Ovary (tissue), 10 donors: ENCODE measurements at places on chromosomes 7 and 10. TPM values are rescaled to one million over a fixed set of nuclear protein-coding genes. Genes with fewer than 3 reads are reported as not detected.

- no peak for DNase-seq
These were observed 2.5 kb downstream of the RGS10 start for GRCh38 chr10:119540038-119540437.

DNA sequence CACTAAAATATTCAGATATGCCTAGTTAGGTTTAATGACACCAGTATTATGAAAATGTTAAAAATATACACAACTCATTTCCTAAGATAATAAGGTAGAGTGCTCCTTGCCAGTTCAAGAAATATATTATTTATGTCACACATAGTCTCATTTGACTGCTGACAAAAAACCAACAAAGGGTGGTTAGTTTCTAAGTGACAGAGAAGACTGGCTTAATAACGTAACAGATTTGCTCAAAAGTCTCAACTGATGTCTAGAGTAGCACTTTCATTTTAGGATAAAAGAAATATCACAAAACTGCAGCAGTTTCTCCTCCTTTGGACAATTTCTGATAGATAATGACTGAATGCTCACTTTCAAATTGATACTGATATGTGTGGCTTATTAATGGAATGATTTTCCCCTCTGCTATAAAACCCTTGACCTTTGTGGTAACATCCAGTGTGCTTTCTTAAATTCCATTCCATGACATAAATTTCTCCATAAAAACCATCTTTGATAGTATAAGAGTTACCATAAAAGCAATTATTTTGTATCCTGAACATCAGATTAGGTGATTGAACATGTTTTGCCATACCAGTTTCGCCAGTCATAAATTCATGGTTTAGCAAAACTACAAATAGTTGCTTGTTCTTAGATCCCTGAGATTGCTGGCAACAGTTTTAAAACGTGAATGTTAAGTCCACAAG, 94.2 kb downstream of the NRBF2 start:
- no peak for DNase-seq

The OR2A1 gene
- total RNA-seq: 0.25 TPM

GRCh38 chr7:81846398-81846797, 76.6 kb upstream of the HGF start:
- DNase-seq: no peak

The NODAL gene
- total RNA-seq: not detected

DNA sequence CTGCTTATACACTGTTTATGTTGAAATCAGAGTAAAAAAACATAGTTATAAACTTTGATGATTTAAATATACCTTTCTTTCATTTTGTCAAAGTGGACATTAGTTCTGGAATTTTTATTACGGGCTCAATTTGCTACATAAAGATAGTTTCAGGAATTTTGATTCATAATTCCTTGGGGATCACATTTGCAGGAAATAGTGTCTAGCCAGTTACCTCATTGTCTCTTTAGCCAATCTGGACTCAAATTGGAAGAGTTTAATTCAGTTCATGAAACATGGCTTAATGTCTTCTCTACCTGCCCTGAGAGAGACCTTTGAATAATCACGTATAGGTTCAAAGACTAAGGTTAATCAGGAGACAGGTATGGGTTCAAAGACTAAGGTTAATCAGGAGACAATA, 262.6 kb downstream of the HGF start:
- DNase-seq: no peak

- DNase-seq: no peak
These were observed 54.4 kb upstream of the IFRD1 start for GRCh38 chr7:112395893-112396292.

DNA sequence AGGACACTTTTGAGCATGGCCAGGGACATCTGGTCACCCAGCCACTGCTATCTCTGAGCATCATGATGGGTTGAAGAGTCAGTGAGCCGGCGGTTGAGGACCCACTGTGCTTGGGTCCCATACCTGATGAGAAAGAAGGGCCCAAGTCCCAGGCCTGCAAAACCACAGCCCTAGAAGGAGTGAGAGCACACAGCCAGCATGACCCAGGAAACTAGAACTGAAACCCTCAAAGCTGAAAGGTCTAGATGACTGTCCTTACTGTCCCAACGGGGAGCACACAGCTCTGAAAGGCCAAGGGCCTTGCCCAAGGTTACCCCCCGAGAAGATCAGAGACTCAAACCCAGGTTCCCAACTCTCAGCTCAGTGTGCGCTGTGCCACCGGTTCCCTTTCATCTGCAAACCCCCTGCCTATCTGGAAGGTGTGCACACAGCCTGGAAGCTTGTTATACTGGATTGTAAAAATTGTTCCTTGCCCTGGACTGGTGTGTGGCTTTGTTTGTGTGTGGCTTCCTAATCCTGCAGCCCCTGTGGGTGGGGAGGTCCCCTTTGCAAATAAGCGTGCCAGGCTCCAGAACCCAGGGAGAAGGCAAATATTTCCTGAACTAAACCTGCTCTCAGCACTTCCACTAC, 22.6 kb upstream of the PSAP start:
- DNase-seq: no peak

- no peak for DNase-seq
These were observed 113.9 kb downstream of the NDUFB2 start for GRCh38 chr7:140810385-140810784.

The ANXA8L1 gene
- total RNA-seq: 29.9 TPM

DNA sequence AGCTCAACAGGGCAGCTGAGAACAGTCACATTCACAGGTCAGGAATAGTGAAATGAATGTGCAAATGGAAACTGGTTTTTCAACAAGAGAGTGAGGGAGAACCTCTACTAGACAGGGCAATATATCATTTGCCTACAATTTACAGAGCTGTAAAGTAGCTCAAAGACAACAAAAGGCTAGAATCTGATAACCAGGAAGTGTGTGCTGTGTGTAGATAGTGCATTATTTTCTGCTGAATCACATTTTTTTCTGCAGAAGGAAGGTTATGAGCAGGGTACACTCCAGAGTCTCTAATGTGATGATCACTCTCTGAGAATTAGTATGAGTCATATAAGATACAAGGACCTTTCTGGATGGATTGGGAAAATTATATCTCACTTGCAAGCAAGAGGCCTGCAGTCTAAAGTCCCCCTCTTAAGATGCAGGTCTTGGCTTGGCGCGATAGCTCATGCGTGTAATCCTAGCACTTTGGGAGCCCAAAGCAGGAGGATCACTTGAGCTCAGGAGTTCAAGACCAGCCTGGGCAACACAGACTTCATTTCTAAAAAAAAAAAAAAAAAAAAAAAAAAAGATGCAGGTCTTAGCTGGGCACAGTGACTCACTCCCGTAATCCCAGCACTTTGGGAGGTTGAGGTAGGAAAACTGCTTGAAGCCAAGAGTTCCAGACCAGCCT, 59.9 kb upstream of the COBL start:
- no peak for DNase-seq

- DNase-seq: no peak
These were observed 230.5 kb upstream of the MBL2 start for GRCh38 chr10:53003094-53003493.

DNA sequence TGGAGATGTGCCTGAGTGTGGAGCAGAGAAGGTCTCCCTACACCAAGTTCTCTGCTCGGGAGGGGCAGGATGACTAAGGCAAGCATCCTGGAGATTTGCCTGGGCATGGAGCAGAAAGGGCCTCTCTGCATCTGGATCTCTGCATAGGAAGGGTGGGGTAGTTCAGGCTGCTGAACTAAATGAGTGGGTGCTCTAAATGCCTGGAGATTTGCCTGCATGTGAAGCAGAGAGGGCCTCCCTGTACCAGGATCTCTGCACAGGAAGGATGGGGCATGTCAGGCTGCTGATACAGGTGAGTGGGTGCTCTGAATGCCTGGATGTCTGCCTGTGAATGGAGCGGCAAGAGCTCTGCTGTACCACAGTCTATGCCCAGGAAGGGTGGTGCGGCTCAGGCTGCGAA, 680.7 kb downstream of the SUGCT start:
- no peak for DNase-seq

DNA sequence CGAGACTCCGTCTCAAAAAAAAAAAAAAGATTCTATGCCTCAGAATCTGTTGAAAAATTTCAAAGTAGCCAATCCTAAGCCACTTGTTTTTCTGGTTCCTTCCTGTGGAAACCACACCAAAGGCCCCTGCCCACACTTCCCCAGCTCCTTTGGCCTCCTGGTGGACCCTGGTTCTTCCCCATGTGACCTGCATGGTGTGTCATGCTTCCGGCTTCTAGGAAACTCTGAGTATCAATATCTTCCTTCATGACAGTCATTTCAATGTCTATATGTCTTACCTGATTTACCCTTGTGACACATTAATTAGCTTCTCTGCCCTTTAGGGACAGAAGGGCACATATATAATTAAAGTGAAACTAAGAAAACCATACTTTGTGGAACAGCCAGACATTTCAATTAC, 80.4 kb upstream of the GRB10 start:
- DNase-seq: no peak

The MYL7 gene
- not detected for total RNA-seq

DNA sequence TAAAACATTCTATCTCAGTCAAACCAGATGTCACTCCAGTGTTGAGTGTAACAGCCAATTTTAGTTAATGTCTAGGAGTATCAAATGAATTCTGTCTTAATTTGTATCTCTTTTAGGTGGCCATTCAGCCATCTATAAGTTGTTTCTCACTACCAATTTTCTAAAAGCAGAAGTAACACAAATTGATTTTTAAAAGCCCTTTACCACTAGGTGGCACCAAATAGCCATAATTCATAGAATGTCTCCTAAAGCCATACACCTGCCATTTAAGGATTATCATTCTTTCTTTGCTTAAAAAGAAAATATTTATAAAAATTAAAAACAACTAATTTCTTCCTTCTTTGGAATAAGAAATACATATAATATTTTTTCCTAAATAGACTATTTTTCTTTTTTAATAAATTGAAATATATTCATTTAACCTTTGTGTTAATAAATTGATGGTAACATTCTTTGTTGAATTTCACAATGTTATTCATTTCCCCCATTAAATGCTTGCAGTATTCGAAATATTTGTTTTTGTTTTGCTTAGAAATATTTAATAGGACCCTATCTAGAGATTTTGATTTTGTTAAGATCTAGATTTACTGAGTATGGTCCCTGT, 107.8 kb upstream of the PPP1R3A start:
- no peak for DNase-seq

GRCh38 chr7:5661942-5662341, 119.5 kb downstream of the RNF216 start:
- no peak for DNase-seq

The FAM24A gene
- not detected for total RNA-seq

GRCh38 chr7:140295224-140295738, 103.0 kb downstream of the SLC37A3 start:
- no peak for DNase-seq

DNA sequence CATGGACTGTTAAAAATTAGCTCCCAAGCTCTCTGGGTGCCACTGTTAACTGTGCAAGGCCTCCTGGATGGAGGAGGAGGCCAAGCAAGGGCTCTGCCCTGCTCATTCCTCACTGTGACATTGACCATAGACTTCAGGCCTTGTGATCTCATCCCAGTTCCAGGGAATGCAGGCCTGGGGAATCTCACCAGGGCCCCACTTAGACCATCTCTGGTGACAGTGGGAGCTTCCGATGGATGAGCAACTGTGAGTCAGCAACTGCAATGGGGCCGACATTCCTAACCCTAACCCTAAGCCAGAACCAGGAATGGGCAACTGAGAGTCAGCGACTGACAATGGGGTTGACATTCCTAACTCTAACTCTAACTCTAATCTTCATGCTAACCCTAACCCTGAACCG, 50.4 kb upstream of the MSMB start:
- DNase-seq: no peak

DNA sequence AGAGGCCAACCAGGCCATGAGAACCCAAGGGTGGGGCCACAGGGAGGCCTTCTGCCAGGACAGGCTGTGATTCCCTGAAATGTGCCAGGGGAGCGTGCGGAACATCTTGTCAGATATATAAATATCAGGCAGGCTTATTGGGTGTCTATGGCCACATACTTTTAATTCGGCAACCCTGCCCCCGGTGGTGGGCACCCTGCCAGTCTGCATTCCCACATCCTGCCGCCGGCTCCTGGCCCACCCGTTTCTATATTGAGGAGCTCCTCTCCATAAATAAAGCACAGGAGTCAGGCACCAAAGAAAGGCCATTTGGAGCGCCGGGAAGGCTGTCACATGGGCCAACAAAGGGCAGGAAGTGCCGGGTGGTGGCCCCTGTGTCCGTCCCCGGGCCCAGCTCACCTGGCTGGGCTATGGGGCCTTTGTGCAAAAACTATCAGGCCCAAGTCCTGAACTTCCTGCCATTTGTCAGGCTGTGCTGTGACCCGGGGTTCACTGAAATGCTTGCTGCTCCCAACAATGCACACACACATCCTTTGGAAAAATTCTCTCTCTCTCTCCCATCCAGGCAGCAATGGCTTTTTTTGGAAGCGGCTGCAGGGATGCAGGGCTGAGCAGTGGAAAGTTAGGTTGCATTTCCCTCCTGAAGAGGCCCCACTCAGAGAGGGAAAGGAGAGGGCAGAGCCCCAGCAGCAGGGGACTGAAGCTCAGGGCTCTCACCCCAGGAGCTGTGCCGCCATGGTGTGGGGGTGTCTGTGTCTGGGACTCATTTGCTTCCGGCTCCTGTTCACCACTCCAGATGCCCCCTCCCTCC, 25.0 kb upstream of the PODXL start:
- peak; percentile 29 for DNase-seq

GRCh38 chr10:70272925-70273316, 10.9 kb downstream of the NPFFR1 start:
- no peak for DNase-seq

The DMBT1 gene
- 0.46 TPM for total RNA-seq

DNA sequence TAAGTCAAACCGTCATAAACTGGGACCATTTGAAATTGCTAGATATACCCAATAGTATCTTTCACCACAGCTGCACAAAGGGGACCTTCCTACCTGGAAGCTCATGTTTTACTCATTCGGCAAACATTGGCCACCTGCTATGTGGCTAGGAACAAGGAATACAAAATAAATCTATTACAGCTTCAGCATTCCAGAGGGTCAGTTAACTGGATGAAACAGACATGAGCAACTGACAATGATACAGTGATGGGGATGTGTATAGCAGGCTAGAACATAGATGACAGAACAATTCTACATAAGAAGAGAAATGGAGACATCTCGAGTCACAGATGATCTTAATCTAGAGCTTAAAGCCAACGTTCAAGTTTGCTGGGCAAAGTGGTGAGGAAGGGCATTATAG, 3.1 kb upstream of the SMURF1 start:
- DNase-seq: no peak

GRCh38 chr7:28517606-28518005, 105.3 kb downstream of the CREB5 start:
- DNase-seq: no peak

The FOXI2 gene
- total RNA-seq: not detected

GRCh38 chr7:137937202-137937560, 64.7 kb downstream of the CREB3L2 start:
- no peak for DNase-seq
